ENCODE measurements at places on chromosomes 7 and 10.

GRCh38 chr10:930625-931325, 730 bp downstream of the LARP4B start:
- DNase-seq = no peak

DNA sequence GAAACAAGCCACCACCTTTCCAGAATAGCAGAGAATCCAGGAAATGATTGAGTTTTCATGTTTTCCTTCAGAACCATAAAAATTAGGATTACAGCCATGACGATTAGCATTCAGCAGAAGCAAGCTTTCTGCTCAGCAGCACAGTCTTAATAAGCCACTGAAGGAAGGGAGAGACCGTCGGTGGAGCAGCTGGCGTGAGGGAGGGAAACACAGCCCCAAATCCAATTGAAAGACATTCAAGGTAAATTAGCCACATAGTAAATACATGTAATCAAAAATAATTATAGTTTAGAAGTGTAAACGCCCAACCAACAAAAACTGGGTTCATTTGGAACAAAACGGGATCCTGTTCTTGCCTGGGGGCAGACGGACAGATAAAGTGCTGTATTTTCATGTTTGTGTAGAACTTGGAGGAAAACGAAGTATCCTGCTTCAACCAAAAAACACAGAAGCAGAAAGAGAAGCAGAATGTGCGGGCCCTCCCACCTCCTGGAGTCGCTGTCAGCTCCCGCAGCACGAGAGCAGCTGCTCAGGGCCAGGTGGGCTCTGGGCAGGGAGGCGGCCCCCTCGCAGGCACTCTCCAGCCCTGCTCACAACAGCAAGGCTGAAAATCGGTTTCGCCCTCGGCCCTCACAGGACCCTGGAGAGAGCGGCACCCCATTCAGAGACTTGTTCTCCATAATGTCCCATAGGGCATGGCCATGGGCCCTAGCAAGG, 84.9 kb downstream of the TCERG1L start:
- no peak for DNase-seq

- DNase-seq = no peak
Observed at GRCh38 chr7:95097291-95097690, 189.9 kb downstream of the PPP1R9A start.

GRCh38 chr10:12534824-12535223, 185.5 kb downstream of the CAMK1D start:
- no peak for DNase-seq

DNA sequence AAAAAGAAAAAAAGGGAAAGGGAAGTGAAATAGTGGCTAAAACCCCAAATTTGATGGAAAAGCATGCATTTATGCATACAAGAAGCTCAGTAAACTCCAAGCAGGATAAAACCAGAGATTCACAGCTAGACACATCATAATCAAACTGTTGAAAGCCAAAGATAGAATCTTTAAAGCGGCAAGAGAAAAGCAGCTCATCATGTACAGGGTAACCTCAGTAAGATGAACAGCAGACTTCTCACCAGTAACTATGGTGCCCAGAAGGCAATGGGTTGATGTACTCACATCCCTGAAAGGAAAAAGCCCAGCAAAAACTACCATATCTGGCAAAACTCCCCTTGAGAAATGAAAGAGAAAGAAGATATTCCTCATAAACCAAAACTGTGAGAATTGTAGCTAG, 60.4 kb downstream of the TPST1 start:
- no peak for DNase-seq

GRCh38 chr10:129641982-129642381, 174.9 kb downstream of the MGMT start:
- no peak for DNase-seq

GRCh38 chr10:723973-724372, 34.5 kb upstream of the DIP2C start:
- no peak for DNase-seq

DNA sequence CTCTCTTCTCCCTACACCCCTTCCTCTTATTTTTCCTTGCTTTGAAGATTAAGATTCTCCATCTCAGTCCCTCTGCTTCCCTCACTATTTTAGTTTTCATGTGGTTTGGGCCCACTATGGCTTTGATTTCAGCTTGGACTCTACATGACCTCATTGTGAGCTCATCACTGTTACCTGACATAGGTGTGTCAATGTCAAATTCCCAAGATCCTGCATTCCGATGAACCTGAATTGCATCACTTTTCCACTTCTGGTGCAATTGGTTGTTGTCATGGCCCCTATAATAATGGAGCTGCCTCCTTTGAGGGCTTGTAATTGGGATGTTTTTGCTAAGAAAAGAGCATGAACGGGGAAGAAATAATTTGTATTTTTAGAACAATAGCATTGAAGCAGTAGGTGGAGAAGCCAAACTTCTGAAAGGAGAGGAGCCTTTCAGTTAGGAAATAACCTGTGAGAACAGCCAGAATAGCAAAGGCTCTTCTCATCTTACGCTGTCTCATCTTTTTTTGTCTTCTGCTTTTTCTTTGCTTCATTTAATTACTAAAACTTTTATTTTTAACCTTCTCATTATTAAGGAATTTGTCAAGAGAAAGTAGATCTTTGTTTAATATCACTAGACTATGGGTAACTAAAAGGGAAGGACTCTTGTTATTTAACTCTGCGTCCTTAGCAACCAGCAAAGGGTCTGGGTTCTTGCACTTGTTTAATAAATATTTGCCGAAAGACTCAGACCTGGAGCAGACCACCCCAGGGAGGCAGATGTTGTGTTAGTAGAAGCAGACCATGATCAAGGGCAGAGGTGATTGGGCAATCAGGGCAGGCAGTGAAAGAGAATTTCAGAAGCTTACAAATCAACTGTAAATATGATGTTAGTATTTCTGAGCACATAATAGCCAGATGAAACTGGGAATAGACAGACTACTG, 95.4 kb downstream of the TES start:
- DNase-seq = no peak
